Dermis lymphatic vessel endothelial cell (primary cell): ENCODE measurements at places on chromosomes 12 and 14. TPM values are rescaled to one million over a fixed set of nuclear protein-coding genes. Genes with fewer than 3 reads are reported as not detected.

The ZNF219 gene
- 1.4 and 2.4 TPM in 2 replicates for total RNA-seq

The STX2 gene
- total RNA-seq, result 21.6 and 27.1 TPM in 2 replicates

The CLEC4D gene
- not detected in 2 replicates for total RNA-seq

The MIP gene
- 0.22 and 0.26 TPM in 2 replicates for total RNA-seq

The LBHD2 gene
- not detected in 2 replicates for total RNA-seq

The CCDC88C gene
- 11.3 and 11.5 TPM in 2 replicates for total RNA-seq

The NKX2-1 gene
- total RNA-seq, result not detected in 2 replicates

The KRT72 gene
- total RNA-seq, result not detected in 2 replicates

The TAS2R20 gene
- total RNA-seq, result 1.7 and 2.4 TPM in 2 replicates

The PDE3A gene
- 0.43 and 2.8 TPM in 2 replicates for total RNA-seq

The NPFF gene
- not detected in 2 replicates for total RNA-seq

The ESPL1 gene
- total RNA-seq, result 1.3 and 1.5 TPM in 2 replicates
